SK-N-SH (cell line): ENCODE measurements at places on chromosomes 12 and 14. TPM values are rescaled to one million over a fixed set of nuclear protein-coding genes. Genes with fewer than 3 reads are reported as not detected.

PRB2 gene
- polyA plus RNA-seq = not detected in 2 replicates

FAR2 gene
- polyA plus RNA-seq = 7.4 and 7.9 TPM in 2 replicates

BDKRB2 gene
- polyA plus RNA-seq = 4.8 and 6.4 TPM in 2 replicates

GLT8D2 gene
- 50.0 and 69.5 TPM in 2 replicates for polyA plus RNA-seq

CCDC184 gene
- polyA plus RNA-seq = 4.2 and 5.8 TPM in 2 replicates

DNA sequence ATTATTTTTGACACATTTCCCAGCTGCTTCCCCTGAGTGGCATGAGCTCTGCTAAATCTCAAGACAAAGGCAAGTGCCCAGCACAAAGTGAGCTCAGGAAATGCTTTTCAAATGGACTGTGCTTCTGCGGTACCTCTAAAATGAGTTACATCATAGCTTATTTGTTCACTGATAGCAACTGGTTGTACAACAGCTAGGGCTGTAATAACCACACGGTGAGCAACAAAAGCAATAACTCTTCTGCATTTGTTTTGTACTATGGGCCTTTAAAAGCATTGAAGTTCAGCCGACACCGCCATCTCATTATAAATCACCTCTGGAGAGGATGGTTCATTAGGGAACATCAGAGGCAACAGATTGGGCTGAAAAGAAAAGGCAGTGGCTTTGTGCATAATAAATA is 475.0 kb downstream of the GLT1D1 start:
- DNase-seq = no peak

DNA sequence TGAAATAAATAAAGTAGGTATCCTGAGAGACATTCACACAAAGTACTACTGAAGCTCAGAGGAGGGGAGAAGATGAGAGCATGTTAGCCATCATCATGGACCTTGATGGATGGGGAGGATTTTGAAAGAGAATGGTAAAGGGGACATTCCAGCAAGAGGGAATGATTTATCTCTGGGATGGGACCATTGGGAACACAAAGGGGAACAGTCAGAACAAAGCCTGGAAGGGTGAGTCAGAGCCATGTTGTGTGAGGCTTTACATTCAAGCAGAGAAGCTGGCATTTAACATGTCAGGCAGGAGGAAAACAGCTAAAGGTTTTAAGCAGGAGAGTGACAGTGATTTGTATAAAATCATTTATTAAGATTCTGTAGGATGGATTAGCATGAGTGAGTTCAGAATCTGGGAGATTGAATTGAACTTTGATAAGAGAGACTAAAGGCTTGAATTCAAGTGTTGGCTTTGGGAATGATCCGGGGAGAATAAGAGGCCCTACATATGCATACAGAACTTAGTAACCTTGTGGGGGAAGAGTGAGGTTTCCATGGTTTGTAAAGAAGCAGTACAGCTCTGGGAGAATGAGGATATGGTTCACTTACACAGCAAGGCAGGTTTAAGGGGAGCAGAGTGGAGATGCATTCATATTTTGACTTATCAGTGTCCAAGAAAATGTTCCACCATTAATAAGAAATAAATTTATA is 174.4 kb downstream of the SYT10 start:
- DNase-seq = no peak

GRCh38 chr12:130783110-130783715 is 55.8 kb downstream of the STX2 start:
- DNase-seq = no peak

GRCh38 chr12:64110864-64111263 is 111.2 kb downstream of the KICS2 start:
- DNase-seq = no peak

- no peak for DNase-seq
Measured at GRCh38 chr12:52312086-52312485, 9.1 kb downstream of the KRT83 start.
